ENCODE measurements at places on chromosomes 4 and X.

GRCh38 chr4:70914000-70914399 lies 11.8 kb downstream of the MOB1B start:
- DNase-seq = no peak

DNA sequence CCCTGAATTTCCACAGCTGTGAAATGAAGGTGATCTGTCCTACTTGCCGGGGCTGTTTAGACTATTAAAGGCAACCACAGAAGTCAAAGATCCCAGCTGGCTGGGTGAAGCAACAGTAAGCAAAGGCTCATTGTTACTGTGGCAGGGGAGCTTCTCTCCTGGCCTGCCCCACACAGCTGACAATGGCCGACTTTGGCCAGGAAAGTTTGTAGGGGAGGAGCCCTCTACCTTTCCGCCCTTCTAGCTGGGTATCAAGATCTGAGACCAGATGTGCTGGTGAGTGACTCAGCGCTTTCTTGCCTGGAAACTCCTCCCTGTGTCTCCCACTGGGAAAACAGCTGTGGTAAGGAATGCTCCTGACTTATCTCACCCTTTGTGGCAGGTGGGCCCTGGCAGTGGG lies 21.1 kb downstream of the RASSF6 start:
- DNase-seq = no peak

DNA sequence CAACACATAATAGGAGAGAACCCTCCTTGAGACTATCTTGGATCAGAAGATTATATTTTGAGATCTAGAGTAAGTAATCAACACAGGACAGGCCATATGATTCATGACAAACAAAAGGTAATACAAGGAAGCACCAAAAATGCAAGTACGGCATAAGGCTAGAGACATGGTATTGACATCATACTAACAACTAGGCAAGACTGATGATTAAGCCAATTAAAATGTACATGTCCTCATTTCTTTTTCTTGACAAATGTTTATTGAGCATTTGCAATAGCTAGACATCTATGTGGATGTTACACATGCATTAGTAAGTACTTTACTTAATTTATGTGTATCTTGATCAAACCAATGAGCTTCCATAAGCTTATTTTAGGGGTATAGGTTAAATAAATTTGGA lies 695.7 kb upstream of the GALNTL6 start:
- DNase-seq = no peak

GRCh38 chr4:80011636-80012236 lies 61.3 kb downstream of the ANTXR2 start:
- DNase-seq = no peak

DNA sequence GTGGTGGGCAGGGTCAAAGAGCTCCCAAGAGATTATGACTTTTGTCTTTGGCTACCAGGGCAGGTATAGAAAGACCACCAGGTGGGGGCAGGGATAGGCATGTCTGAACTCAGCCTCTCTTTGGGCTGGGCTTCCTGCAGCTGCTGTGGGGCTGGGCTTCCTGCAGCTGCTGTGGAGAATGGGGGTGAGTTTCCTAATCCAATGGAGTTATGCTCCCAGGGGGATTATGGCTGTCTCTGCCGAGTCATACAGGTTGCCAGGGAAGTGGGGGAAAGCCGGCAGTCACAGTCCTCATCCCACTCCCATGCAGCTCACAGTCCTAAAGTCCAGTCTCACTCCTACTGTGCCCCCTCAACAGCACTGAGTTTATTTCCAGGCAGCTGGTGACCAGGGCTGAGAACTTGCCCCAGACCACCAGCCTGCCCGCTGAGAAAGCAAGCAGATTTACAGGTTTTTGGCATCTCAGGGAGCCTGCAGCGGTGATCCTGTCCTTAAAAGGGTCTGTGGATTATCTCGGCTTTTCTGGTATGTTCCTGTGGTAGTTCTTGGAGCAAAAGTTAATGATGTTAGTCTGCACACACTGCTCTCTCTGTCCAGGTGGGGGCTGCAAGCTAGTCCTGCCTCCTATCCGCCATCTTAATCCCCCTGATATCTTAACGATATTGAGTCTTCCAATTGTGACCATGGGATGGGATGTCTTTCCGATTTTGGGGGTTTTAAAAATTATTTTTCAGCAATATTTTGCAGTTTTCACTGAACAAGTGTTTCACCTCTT lies 133.4 kb downstream of the RTL9 start:
- DNase-seq = no peak

- no peak for DNase-seq
Measured at GRCh38 chr4:105520819-105521790, 31.3 kb upstream of the ARHGEF38 start.

DNA sequence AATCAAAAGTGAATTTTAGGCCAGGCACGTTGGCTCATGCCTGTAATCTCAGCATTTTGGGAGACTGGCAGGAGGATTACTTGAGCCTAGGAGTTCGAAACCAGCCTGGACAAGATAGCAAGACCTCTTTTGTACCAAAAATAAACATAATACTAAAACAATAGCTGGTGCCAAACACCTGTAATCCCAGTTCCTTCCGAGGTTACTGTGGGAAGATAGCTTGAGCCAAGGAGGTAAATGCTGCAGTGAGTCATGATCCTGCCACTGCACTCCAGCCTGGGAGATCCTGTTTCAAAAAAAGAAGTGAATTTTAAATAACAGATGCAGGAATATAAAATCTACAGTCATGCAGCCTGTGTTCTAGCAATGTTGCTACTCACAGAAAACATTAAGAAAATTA lies 488.3 kb downstream of the PPARGC1A start:
- DNase-seq = no peak

GRCh38 chr4:55069248-55069647 lies 56.1 kb downstream of the KDR start:
- no peak for DNase-seq

DNA sequence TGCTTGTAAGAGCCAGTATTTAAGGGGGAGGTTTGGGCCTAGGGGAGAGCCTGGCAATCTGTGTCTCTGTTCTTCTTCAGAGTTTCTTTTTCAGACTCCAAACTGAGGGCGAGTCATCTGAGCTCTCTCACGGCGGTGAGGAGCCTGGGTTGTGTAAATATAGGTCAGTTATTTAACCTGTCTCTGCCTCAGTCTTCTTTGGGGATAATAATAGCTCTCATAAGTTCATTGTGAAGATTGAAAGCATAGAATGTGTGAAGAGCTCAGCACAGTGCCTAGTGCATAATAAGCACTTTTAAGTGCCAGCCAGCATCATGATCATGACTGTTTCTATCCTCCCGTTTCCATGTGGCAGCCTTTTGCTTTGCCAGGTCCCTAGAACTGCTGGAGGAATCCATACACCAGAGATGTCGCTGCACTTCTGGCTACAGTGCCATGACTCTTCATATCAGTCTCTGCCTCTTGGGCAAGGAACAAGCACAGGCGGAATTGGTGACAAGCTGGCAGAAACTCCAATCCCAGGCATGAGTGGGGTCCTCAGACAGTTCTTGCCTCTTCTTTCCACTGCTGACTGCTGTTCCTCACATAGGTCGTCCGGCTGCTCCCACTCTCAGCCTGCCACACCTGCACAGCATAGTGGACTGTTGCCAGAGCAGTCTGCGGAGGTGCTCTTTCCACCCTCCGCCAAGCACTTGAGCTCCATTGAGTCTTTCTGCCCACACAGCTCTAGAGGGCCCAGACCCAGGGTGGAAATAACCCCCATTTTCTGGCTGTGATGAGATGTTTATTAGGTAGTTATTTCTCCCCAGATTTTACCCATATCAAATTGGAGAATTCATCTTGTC lies 103.7 kb upstream of the MAML3 start:
- no peak for DNase-seq

DNA sequence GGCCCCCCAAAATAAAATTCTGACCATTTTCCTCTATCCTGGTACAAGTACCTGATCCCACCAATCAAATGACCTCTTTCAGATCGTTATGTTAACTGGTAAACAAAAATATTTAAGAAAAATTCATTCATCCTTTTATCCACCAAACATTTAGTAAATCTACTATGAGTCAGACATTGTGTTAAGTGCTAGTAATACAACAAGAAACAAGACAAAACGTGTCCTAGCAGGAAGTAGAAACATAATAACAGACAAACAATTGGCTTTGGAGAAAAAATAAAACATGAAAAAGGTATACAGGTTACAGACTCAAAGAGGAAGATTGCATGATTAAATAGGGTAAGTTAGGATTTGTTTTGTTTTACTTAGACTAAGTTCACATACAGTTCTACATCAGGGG lies 43.7 kb downstream of the ANTXR2 start:
- no peak for DNase-seq

DNA sequence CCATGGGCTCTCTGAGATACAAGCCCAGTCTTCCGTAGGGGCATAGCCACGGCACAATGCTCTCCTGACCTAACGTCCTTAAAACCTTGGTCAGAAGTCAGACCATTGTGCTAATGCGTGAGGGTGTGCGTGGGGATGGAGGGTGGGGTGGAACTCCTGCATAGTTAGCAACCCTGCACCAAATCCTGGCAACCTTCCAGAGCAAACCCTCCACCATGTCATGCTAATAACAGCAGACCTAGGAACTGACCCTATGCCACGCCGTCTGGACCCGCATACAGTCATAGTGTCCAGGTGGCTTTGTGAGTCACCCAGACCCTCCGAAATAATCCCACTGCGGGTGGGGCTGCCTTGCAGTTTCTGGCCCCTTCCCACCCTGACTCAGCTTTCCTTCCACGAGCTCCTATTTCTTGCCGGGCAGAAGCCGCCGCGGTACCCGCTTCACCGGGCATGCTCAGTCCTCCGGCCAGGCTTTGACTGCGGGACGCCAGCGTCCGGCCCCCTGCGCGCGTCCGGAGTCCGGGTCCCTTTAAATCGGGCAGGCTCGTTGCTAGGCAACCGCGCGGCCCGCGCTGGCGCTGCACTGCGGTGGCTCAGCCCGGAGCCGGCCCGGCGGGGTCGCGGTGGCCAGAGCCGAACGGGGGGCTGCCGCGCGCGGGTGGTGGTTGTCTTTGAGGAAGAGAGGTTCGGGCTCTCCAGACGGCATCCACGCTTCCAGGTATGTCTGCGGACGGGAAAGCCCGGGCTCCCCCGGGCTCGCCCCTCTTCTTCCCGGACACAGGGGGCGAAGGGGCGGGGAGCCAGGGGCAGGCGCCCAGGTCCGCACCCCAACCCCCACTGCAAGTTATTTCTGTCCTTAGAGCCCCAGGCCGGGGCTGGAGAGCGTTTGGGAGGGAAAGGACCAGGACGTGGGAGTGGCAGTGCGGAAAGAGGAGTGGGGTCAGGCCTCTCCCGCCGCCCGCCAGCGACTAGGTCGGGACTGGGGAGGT lies at the start of gene CCDC160:
Gene CCDC160 (plus strand): TSS at position 557 of the 989 bp plus-strand sequence. CDS start 7,619 bp downstream, outside the sequence.
- no peak for DNase-seq

GRCh38 chr4:20572976-20573375 lies 127.3 kb upstream of the PACRGL start:
- DNase-seq = no peak

- DNase-seq = no peak
Measured at GRCh38 chr4:14157262-14157661, 529.7 kb upstream of the BOD1L1 start.

- DNase-seq = no peak
Measured at GRCh38 chr4:98506462-98507132, 151.8 kb downstream of the TSPAN5 start.

- DNase-seq = no peak
Measured at GRCh38 chrX:12843668-12844279, 23.1 kb upstream of the TLR7 start.

DNA sequence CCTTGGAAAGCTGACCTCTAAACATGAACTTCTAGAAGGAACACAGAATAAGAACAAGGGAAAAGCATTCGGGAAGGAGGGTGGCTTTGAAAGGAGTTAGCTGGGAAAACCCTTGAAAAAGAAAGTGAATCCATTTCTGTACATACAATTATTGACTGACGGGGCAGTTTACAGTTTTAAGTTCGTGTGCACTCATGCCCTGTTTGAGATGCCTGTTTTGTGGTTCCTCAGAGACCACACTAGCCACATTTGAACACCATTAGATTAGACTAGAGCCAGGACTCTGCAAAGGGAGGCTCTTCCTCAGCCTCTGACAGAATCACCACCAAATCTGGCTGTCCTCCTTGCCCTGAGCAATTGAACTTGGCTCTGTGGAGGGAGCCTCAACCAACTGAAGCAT lies 158.3 kb downstream of the PALLD start:
- DNase-seq = no peak

GRCh38 chr4:39846120-39846519 lies 131.6 kb downstream of the PDS5A start:
- DNase-seq = no peak

DNA sequence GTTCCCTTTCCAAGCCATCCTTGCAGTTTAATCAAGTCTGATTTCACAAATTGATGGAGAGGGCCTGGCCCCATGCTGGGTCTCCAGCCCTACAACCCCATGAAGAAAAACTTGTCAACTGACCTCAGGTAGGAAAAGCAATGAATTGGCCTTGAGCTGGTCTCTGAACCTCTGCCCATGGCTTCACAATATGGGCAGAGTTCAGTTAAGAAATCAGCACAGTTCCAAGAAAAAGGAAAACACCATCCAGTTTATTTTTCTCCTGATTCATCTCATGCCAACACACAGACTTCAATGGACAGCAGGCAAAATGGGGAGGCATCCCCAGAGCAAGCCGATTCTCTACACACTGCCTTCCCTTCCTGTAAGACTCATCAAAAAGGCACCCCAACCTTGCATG lies 3.3 kb downstream of the RIPPLY1 start:
- no peak for DNase-seq

DNA sequence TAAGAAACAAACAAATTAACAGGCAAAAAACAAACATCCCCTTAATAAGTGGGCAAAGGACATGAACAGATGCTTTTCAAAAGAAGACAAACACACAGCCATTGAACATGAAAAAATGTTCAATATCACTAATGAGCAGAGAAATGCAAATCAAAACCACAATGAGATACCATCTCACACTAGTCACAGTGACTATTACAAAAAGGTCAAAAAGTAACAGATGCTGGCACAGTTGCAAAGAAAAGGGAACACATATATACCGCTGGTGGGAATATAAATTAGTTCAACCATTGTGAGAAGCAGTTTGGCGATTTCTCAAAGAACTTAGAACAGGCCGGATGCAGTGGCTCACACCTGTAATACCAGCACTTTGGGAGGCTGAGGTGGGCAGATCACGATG lies 146.1 kb upstream of the NEIL3 start:
- DNase-seq = no peak

- DNase-seq = no peak
Measured at GRCh38 chrX:7076245-7076661, 71.3 kb upstream of the STS start.

DNA sequence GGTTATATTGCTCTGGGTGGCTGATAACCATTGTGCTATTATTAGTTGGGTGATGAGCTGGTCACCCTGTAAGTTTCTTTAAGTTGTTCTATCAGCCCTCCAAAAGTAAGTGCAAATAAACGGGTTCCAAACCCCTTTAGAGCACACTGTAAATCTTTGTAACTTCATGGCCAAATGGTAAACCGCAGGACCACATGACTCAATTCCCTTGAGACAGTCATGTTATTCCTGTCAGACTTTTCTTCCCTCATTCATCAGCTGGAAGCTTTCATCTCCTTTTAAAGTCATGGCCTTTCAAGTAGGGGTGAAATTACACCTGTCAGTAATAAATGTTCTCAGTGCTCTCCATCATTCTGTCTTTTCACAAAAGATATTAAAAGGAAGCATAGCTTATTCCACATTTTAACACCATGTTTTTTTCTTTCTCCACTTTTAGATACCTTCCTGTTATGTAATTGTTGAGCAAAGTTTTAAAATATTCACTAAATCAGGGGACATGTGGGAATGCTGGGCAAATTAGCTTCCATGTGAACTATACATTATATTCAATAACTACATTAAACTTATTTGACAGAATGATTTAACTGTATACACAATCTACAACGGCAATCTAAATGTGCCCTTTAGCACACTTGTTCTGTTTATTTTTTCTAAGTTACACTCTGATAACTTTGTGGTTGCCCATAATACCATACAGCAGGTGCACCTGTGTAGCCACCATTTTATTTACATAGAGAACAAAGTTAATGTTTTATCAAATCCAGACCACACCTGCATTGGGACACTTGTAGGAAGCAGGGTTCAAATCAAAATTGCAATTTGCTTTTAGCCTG lies 275.5 kb downstream of the CFAP299 start:
- DNase-seq = no peak
